Activated CD4-positive, alpha-beta T cell treated with anti-CD3 and anti-CD28 coated beads for 36 hours (primary cell): ENCODE measurements at places on chromosomes 16 and 17. TPM values are rescaled to one million over a fixed set of nuclear protein-coding genes. Genes with fewer than 3 reads are reported as not detected.

The DCTN5 gene
- total RNA-seq = 47.1 TPM

The STAT5B gene
- 203 TPM for total RNA-seq

The CCDC40 gene
- 0.56 TPM for total RNA-seq

The KCNJ16 gene
- not detected for total RNA-seq

DNA sequence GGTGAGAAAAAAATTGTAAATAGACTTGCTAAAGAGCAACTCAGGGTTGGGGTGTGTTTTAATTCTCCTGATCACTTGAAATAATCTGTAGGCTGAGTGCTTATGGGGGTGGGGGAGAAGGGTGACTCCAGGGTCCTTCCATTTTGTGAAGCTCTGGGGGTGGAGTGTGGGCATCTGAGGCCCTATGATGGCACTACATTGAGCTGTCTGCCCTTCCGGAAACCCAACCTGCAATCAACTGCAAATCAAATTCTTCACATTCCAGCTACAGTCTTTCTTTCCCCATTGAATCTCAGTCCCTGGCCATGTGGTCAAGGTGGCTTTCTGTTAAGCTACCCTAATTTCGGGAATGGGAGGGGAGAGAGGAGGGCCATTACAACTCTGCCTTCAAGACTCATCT lies 6.0 kb upstream of the CDC6 start:
- H3K27ac ChIP-seq = peak overlapping the region; percentile 66
- no peak overlapping the region for H3K4me3 ChIP-seq
- H3K36me3 ChIP-seq = peaks cover 32% of the 10 kb centered on the region
- peaks cover 39% of the 10 kb centered on the region for H3K4me1 ChIP-seq
- no peak for DNase-seq

- no peaks in the 10 kb centered on the region for H3K27me3 ChIP-seq
- DNase-seq = no peak
- peak overlapping the region; percentile 55 for H3K4me3 ChIP-seq
- peaks cover 26% of the 10 kb centered on the region for H3K4me1 ChIP-seq
- H3K36me3 ChIP-seq = peaks cover 10% of the 10 kb centered on the region
- no peak overlapping the region for H3K27ac ChIP-seq
These were observed 2.5 kb downstream of the NUBP2 start for GRCh38 chr16:1784977-1785845.

- peaks cover 7% of the 10 kb centered on the region for H3K27me3 ChIP-seq
- DNase-seq = no peak
- H3K27ac ChIP-seq = no peak overlapping the region
- H3K4me3 ChIP-seq = no peak overlapping the region
- H3K36me3 ChIP-seq = no peaks in the 10 kb centered on the region
These were observed 6.6 kb downstream of the MYH8 start for GRCh38 chr17:10415161-10415560.

GRCh38 chr16:19748389-19749168 lies 30.5 kb downstream of the IQCK start:
- DNase-seq = no peak
- no peak overlapping the region for H3K4me3 ChIP-seq
- no peaks in the 10 kb centered on the region for H3K4me1 ChIP-seq
- H3K27ac ChIP-seq = no peak overlapping the region
- H3K36me3 ChIP-seq = no peaks in the 10 kb centered on the region
- H3K27me3 ChIP-seq = no peaks in the 10 kb centered on the region

GRCh38 chr16:15836074-15836473 lies 20.8 kb downstream of the MYH11 start:
- H3K27me3 ChIP-seq = no peaks in the 10 kb centered on the region
- peaks cover 5% of the 10 kb centered on the region for H3K4me1 ChIP-seq
- no peak overlapping the region for H3K4me3 ChIP-seq
- H3K36me3 ChIP-seq = no peaks in the 10 kb centered on the region
- DNase-seq = no peak
- no peak overlapping the region for H3K27ac ChIP-seq

DNA sequence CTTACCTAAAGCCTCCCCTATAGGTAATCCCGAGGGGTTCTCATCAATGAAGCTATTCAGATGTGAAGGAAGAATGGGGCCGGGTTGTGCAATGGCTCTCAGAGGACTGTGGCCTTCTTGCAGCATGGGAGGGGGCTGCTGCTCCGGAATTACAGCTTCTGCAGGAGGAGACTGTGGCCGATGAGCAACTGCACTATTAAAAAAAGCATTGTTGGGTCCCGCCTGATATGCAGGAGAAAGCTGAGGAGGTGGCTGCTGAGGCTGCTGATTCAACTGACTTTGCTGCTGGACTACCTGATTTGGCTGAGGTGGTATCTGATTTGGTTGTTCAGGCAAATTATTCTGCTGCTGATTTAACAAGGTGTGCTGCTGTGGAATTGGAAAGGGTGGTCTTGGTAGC lies 64.8 kb downstream of the CACNG1 start:
- no peaks in the 10 kb centered on the region for H3K27me3 ChIP-seq
- H3K4me3 ChIP-seq = no peak overlapping the region

- H3K36me3 ChIP-seq = peaks cover 71% of the 10 kb centered on the region
- H3K4me3 ChIP-seq = no peak overlapping the region
- H3K4me1 ChIP-seq = peaks cover 3% of the 10 kb centered on the region
- H3K27me3 ChIP-seq = no peaks in the 10 kb centered on the region
- no peak for DNase-seq
These were observed 9.5 kb downstream of the UTP4 start for GRCh38 chr16:69141936-69142335.

- peak overlapping the region; percentile 84 for H3K27ac ChIP-seq
- peak; percentile 82 for DNase-seq
- H3K36me3 ChIP-seq = peaks cover 33% of the 10 kb centered on the region
- H3K4me1 ChIP-seq = peaks cover 49% of the 10 kb centered on the region
These were observed 1.3 kb downstream of the ZNF276 start for GRCh38 chr16:89722392-89723278.

GRCh38 chr17:40931311-40931710 lies 6.1 kb downstream of the KRT23 start:
- DNase-seq = no peak
- H3K27ac ChIP-seq = no peak overlapping the region
- no peaks in the 10 kb centered on the region for H3K4me1 ChIP-seq
- no peak overlapping the region for H3K4me3 ChIP-seq
- H3K36me3 ChIP-seq = no peaks in the 10 kb centered on the region
- peaks cover 22% of the 10 kb centered on the region for H3K27me3 ChIP-seq

DNA sequence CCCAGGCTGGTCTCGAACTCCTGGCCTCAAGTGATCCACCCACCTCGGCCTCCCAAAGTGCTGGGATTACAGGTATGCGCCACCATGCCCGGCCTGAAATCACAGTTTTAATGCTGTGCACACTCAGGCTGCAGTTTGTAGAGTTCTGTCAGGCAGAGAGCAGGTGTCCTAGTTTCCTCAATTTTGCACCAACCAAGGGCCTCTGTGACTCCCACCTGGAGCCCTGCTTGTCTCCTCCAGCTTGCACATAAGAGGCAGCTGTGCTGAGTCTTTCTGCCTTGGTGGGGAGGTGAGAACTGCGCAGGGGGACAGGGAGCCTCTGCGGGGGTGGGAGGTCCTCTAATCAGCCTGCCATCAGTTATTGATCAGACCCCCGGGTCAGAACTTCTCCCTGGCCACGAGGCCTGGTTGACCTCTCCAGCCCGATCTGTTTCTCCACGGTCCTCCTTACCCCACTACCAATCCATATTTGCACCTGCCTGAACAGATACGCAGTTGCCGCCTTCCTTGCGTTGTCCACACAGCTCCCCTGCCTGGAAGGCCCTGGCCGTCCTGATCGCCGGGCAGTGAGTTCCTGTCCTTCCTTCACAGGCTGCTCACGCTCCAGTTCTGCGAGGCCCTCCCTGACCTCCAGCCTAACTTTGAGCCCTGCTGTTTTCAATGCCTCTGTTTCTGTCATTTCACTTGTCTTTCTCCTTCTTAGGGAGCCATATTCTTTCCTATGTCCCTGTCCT lies 48.1 kb upstream of the SIAH1 start:
- H3K27me3 ChIP-seq = no peaks in the 10 kb centered on the region
- H3K27ac ChIP-seq = no peak overlapping the region
- peaks cover 2% of the 10 kb centered on the region for H3K4me1 ChIP-seq

GRCh38 chr17:12734926-12735325 lies 54.4 kb upstream of the ARHGAP44 start:
- no peak overlapping the region for H3K27ac ChIP-seq
- no peaks in the 10 kb centered on the region for H3K36me3 ChIP-seq
- no peak for DNase-seq
- no peak overlapping the region for H3K4me3 ChIP-seq
- no peaks in the 10 kb centered on the region for H3K4me1 ChIP-seq

DNA sequence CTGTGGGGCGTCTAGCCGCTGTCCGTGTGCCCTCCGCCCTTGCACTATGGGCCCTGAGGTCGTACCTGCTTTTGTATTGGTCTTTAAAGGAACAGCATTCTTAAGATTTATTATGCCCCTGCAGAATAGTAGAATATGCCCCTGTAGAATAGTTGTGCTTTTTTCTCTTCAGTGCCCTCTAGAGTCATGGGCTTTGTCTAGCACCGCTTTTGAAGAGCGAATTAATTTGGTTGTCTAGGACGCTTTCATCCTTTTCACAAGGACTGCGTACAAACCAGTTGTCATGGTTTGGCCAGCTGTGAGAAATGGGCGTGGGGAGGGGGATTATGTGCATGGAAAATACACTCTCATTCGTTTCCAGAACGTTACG lies 621 bp downstream of the CEP95 start:
- peak; percentile 60 for DNase-seq
- H3K4me3 ChIP-seq = peak overlapping the region; percentile 100
- no peaks in the 10 kb centered on the region for H3K27me3 ChIP-seq
- H3K27ac ChIP-seq = peak overlapping the region; percentile 100

- H3K4me1 ChIP-seq = peaks cover 14% of the 10 kb centered on the region
- no peak for DNase-seq
- peaks cover 12% of the 10 kb centered on the region for H3K36me3 ChIP-seq
- H3K4me3 ChIP-seq = no peak overlapping the region
- no peaks in the 10 kb centered on the region for H3K27me3 ChIP-seq
These were observed 125.8 kb downstream of the DYNLRB2 start for GRCh38 chr16:80666378-80667250.

- DNase-seq = no peak
- H3K27ac ChIP-seq = peak overlapping the region; percentile 63
- no peak overlapping the region for H3K4me3 ChIP-seq
- no peaks in the 10 kb centered on the region for H3K36me3 ChIP-seq
- H3K4me1 ChIP-seq = peaks cover 14% of the 10 kb centered on the region
These were observed 72.0 kb upstream of the DNAJA2 start for GRCh38 chr16:47045459-47045858.

DNA sequence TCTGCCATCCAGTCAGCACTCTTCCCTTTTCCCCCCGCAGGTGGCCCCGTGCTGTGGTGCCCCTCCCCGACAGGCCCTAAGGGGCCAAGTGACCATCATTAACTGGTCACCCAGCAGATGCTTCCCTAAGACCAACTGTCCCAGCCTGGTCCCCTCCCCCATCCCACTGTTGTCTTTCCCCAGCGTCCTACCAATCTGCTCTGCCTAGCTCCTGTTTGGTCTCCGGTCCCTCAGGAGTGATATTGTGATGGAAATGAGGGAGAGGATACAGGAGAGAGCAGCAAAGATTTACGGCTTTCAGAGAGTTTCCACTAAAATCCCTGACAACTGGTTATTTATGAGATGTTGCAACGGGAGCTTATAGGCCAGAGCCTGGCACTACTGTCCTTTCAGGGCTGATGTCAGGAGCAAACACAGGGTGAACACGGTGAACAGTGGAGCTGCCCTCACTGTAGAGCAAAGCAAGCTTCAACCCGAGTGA lies 1.4 kb upstream of the TTLL6 start:
- peaks cover 15% of the 10 kb centered on the region for H3K4me1 ChIP-seq
- H3K27me3 ChIP-seq = peaks cover 38% of the 10 kb centered on the region
- no peak for DNase-seq
- H3K36me3 ChIP-seq = no peaks in the 10 kb centered on the region
- H3K4me3 ChIP-seq = no peak overlapping the region

GRCh38 chr16:177394-177822 lies 928 bp downstream of the HBA1 start:
- H3K27ac ChIP-seq = no peak overlapping the region
- H3K36me3 ChIP-seq = no peaks in the 10 kb centered on the region
- H3K4me3 ChIP-seq = no peak overlapping the region

GRCh38 chr16:3993052-3993785 lies 112.7 kb upstream of the CREBBP start:
- no peaks in the 10 kb centered on the region for H3K36me3 ChIP-seq
- no peak overlapping the region for H3K4me3 ChIP-seq
- no peak for DNase-seq
- no peak overlapping the region for H3K27ac ChIP-seq

DNA sequence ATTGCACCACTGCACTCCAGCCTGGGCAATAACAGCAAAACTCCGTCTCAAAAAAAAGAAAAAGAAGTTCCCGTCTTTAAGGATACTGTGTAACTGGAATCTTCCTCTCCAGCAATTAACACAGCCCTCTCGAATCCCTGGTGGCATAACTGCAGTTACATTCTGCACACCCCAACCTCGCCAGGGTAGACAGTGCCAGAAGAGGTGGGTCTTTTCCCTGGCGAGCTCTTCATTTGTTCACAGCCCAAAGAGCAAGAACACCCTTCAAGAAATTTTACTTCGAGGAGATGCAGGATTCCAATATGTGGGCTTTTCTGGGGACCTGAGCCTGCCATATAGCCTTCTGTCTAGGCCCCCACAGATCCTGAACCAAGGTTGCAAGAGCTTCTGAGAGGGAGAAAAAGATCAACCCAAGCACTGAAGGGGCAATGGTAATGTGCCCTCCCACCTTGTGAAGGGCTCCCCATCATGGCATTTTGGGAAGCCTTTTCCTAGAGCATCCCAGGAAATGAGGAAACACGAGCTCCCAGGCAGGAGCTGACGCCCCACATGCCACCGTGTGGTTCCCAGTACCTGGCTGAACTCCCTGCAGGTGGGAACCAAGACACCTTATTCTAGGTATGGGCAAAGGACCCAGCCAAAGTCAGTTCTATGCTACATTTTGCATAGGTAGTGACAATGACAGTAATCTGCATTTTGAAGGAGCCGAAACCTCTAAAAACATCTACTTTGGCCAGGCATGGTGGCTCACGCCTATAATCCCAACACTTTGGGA lies 26.9 kb downstream of the TK2 start:
- H3K4me3 ChIP-seq = peak overlapping the region; percentile 55
- H3K4me1 ChIP-seq = peaks cover 77% of the 10 kb centered on the region
- H3K27me3 ChIP-seq = no peaks in the 10 kb centered on the region
- H3K36me3 ChIP-seq = peaks cover 3% of the 10 kb centered on the region
- no peak for DNase-seq

DNA sequence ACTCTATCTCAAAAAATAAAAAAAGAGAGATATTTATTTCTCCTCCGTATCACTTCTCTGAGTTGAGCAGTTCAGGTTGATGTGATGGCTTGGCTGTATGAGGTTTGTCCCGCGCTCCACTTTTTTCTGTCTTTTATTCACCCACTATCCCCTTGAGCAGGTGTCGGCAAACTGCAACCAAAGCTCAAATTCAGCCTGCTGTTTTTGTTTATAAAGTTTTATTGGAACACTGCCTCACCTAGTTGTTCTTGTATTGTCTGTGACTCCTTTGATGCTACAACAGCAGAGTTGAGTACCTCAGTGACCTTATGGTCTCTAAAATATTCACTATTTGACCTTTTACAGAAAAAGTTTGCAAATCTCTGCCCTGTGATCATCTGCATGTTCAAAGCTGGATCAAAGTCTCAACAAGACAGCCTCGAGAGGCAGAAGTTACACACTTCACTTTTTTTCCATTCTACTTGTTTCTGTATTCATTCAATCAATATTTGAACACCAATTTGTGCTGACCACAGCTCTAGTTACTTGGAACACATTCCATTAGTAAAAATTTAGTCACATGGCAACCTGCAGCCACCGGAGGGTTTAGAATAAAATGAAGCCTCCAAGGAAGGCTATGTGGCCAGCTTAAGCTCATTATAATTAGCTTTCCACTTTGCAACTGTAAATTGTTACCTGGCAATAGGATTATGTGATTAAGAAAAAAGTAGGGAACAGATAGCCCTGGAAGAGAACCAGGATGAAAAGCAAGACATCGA lies 945.8 kb downstream of the KCNJ2 start:
- no peak overlapping the region for H3K27ac ChIP-seq
- H3K4me3 ChIP-seq = no peak overlapping the region
- H3K27me3 ChIP-seq = no peaks in the 10 kb centered on the region
- H3K36me3 ChIP-seq = no peaks in the 10 kb centered on the region
- H3K4me1 ChIP-seq = no peaks in the 10 kb centered on the region
- no peak for DNase-seq
